Activated CD8-positive, alpha-beta T cell treated with anti-CD3 and anti-CD28 coated beads, Interleukin-2, amount 10 ng/mL, durations not matched to agents 7 days and 5 days (primary cell): ENCODE measurements at places on chromosomes 2 and 18.

DNA sequence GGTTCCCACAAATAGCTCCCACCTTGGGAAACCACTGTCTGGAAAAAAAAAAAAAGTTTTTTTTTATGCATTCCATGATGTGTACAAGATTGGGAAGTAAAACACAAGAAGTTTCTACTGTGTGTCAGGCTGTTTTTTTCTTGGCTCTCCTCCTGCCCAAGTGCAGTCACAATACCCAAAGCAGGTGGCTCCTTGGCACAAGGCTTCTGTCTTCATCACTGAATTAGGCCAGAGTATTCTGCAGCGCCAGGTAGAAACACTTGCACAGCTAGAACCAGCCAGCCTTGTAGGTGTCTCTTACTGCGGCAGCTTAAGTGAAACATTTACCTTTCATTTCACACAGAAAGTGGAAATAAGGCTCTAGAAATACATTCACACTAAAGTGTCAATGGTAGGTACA, 23.8 kb upstream of the MAL start:
- no peak for DNase-seq

- DNase-seq: no peak
Measured at GRCh38 chr2:60317844-60318243, 235.6 kb downstream of the BCL11A start.

- DNase-seq: no peak
Measured at GRCh38 chr2:223594259-223594658, 7.9 kb downstream of the SCG2 start.

- no peak for DNase-seq
Measured at GRCh38 chr2:201156640-201157039, 26.3 kb upstream of the CASP10 start.

- no peak for DNase-seq
Measured at GRCh38 chr2:7844414-7844965, 837.4 kb upstream of the ID2 start.

GRCh38 chr2:50108245-50108644, 923.7 kb downstream of the NRXN1 start:
- no peak for DNase-seq

DNA sequence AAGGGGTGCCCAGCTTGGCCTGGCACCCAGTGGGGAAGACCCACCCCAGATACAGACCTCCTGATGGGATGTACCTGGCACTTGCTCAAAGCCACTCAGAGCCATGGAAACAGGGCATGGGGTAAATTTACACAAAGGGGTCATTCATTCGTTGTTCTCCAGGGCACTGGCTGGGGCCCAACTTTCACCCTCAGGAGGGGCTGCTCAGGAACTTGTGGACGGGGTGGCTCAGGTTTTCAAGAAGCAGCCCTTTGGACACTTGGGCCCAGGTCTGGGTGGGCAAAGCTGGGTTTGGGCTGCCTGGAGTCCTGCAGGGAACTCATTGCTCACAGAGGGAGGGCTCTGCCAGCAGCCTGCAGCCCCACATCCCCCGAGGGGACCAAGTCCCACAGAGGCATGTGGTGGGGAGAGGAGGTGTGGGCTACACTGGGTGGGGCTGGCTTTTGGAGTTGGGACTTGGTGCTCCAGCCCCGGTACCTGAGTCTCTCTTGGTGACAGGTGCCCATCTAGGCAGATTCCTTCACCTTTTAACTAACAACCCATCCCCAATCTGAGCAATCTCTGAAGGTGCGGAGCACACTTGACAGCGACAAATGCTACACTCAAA, 172.3 kb downstream of the CELF4 start:
- DNase-seq: no peak

DNA sequence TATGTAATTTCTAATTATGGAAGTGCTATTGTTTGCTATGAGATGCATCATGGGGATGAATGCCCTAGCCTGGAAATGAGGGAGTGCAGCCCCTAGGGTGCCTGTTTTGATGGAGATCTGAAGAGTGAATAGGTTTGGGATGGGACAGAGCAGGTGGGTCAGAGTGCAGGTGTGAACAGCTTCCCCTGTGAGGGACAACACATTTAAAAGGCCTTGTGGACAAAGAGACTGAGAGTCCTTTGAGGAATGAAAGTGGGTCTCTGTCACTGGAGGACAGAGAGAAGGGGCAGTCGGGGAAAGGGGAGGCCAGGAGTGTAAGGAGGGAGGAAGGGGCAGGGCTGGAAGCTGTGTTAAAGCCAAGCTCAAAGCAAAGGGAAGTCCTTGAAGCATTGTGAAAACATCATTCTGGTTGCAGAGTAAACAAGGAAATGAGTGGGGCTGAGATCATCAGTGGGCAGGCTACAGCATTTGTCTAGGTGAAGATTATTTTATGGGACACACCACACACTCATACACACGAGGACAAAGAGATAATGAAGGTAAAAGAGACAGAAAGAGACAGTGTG, 877.6 kb downstream of the SLC4A3 start:
- DNase-seq: no peak

- no peak for DNase-seq
Measured at GRCh38 chr2:134327367-134327766, 73.5 kb downstream of the MGAT5 start.

DNA sequence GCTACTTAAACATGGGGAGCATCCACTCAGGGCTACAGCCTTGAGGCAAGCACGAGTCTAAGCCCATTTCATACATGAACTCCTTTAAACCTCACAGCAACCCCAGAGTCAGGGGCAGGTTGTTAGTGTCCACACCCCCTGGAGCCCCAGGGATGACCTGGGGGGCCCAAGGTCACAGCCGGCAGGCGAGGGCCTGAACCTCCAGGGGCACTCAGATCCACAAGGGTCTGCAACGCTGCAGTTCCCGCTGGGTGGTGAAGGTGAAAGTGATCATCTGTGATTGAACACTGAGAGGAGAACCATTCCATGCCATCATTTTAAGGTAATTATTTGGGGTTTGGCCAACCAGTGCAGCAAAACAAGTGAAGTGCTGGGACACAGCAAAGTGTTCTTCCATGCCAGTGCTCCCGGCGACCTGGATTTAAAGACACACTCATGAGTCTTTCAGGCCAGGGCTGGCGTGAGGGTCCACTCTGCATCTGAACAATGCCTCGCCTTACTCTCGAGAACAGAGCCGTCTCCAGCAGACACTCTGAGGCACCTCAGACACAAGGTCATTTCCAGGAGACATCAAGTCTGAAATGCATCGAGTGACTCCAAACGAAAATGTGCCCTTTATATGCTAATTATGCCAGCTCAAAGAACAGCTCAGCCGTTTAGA, 61.6 kb upstream of the SNTG2 start:
- no peak for DNase-seq

GRCh38 chr2:164335947-164336346, 285.3 kb downstream of the GRB14 start:
- no peak for DNase-seq

DNA sequence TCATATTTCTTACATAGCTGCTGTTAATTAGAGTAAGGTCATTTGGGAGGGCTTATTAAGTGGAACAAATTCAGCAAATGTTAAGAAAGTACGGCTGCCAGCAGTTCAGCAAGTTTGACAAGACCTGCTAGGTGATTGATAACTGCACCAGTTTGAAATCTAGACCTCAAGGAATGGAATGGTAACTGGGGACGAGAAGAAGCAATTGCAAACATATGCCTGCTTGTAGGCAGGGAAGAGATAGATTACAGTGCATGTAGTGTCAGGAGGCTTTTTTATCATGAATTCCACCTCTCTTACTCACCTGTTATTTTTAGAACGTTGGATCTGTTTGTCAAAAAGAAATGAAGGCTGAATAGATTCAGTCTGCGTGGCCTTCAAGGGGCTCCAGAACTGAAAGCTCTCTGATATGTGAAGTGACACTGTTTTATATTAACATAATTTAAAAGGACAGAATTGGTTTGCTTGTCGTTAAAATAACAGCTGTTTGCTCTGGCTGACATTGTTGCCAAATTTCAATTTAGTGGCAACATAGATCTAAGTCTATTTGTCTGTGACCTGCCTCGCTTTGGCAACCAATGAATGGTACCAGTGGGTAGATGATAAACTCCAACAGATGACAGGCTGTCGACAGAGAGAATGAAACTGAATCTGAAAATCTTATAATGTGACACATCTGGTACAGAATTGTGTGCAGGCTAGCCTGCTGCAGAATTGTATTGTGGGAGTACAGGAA, 199.3 kb downstream of the ZNF407 start:
- no peak for DNase-seq

GRCh38 chr2:12807907-12808810, 91.4 kb downstream of the TRIB2 start:
- no peak for DNase-seq

GRCh38 chr2:55947752-55948151, 24.2 kb upstream of the EFEMP1 start:
- DNase-seq: no peak
